Naive thymus-derived CD8-positive, alpha-beta T cell (primary cell): ENCODE measurements at places on chromosomes 5 and 9. TPM values are rescaled to one million over a fixed set of nuclear protein-coding genes. Genes with fewer than 3 reads are reported as not detected.

DNA sequence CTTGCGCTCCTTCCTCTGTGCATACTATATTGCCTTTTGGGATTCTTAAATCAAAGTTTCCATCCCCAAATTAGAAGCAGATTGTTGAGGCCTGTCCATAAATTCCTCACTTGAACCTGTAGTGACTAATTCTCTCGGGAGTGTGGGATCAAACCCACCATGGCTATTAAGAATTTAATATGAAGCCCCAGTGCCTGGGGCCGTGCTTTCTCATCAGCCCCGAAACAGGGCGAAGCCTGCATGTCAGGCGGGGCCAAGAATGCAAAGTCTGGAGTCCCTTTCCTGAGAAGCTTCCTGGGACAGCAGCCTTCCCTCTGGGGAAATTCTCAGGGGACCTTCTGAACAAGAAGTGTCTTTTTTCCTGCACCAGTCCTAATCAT lies 29.3 kb upstream of the FAT2 start:
- no peaks in the 10 kb centered on the region for H3K36me3 ChIP-seq
- no peak overlapping the region for H3K27ac ChIP-seq
- H3K4me1 ChIP-seq = peaks cover 18% of the 10 kb centered on the region
- DNase-seq = no peak
- no peak overlapping the region for H3K4me3 ChIP-seq

GRCh38 chr5:73135021-73135420 lies 14.6 kb downstream of the TMEM171 start:
- no peak overlapping the region for H3K27ac ChIP-seq
- H3K27me3 ChIP-seq = peaks cover 55% of the 10 kb centered on the region
- no peaks in the 10 kb centered on the region for H3K36me3 ChIP-seq
- peaks cover 4% of the 10 kb centered on the region for H3K4me1 ChIP-seq

DNA sequence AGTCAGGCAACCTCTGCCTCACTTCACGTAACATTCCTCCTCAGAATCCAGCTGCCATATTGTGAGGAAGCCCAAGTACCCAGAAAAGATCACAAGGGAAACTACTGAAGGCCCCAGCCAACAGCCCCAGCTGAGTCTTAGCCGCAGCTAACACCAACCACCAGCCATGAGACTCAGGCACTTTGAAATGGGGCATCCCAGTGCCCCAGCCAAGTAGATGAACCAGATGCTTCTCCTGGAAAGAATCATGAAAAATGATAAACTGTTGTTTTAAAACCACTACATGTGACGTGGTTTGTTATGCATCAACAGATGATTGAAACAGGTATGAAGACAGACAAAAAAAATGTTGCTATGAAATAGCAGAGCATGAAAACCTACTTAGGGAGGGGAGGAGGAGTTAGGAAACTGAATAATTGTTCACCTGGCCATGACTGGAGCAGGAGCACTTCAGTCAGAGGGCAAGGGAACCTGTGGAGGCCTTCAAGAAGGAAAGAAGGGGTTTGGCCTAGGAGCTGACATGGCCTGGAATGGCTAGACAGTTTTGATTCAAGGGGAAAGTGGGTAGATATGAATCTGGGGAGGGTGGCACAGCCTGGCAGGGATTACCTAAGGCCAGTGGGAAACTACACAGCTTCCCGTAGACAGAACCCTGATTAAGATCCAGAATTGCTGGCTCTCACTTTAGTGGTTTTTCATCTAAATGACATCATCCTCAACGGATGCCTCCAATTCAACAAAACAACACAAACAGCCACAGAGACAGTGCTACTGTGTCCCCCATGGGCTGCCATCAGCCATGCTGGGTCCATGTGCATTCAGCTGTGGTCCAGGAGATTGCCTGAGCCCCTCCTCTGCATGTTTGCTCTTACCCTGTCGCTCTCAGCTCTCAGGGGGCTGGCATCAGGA lies 211.6 kb downstream of the SYK start:
- H3K27ac ChIP-seq = no peak overlapping the region
- H3K4me3 ChIP-seq = no peak overlapping the region
- H3K4me1 ChIP-seq = no peaks in the 10 kb centered on the region

GRCh38 chr9:69809304-69809863 lies 11.2 kb upstream of the CFAP95 start:
- H3K27me3 ChIP-seq = no peaks in the 10 kb centered on the region
- H3K4me3 ChIP-seq = no peak overlapping the region
- DNase-seq = peak; percentile 56
- no peak overlapping the region for H3K27ac ChIP-seq

DNA sequence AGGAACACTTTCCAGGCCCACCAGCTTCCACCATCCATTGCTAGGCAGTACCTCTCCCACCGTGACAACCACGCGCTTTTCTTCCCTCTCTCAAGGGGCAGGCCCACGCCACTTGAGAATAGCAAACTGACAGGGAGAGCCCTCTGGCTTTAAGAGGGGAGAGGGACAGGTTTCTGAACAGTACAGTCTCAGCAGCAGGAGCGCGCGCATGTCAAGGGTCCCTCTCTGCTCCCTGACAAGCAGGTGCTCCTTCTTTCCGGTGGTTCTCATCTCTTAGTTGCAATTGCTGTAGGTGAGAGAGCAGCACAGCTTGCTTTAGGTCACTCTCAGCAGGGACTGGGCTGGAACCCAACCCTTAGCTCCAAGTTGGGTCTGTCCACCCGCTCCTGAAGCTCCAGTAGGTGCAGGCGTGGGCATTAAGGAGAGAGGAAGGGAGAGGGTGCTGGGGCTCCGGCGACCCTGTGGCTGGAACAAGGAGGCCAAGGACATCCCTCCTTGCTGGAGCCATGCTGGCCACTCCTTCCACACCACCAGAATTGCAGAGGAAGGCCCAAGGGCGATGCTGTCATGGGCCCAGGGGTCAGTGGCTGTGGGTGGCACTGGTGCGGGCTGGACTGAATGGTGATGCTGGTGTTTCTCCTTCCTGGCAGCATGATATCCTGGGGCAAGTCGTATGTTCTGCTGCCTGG lies 9.0 kb upstream of the PHF2 start:
- H3K27ac ChIP-seq = peak overlapping the region; percentile 96
- peak overlapping the region; percentile 81 for H3K4me3 ChIP-seq
- peaks cover 13% of the 10 kb centered on the region for H3K36me3 ChIP-seq
- H3K27me3 ChIP-seq = no peaks in the 10 kb centered on the region

DNA sequence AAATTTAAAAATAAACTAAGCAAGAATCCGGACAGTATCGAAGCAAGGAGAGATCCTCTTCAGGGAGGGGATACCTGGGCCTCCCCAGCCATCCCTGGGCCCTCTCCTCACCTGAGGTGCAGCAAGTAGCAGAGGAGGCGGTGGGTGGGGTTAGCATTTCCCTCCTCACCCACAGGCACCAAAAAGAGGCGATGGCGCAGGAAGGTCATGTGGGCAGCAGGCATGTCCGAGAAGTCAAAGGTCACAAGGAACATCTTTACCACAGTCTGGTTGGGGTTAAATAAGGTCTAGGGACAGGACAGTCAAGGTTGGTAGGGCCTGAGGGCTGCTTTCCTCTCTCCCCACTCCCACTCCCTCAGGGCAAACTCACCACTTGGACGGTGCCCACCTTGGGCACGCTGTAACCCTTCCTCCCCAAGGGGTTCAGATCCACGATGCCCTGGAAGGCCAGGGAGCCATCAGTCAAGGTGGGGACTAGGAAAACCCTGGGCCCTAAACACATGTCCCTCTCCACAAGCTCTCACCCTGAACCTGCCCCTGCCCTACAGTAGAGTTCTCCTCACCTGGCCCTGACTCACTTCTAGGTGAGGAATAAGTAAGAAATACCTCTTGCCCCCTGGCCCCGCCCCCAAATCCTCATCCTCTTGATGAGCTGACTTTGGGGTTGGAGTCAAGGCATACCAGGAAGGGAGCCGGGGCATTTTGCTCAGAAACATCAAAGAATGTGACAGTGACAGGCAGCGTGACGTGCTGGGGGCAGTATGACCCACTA lies 2.8 kb upstream of the STOML2 start:
- no peaks in the 10 kb centered on the region for H3K36me3 ChIP-seq
- DNase-seq = no peak
- H3K4me1 ChIP-seq = peaks cover 43% of the 10 kb centered on the region
- no peak overlapping the region for H3K27ac ChIP-seq
- H3K4me3 ChIP-seq = no peak overlapping the region

DNA sequence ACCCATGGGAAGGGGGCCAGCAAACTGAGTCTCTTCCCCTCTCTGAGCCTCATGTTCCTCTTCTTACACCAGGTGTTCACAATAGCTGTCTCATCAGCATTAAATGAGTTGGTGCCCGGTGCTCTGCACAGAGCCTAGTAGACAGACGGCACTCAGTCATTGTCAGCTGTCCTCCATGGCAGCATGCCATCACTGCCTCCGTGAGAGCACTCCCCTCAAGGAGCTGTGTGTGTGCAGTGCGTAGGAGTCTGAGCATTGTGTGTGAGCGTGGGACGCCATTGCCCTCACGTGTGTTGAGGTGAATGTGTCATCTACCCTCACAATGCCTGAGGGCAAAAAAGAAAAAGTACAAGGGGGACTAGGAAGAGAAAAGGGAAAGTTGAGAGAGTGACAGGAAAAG lies 536.5 kb downstream of the CDK5RAP2 start:
- no peak overlapping the region for H3K4me3 ChIP-seq
- no peak overlapping the region for H3K27ac ChIP-seq
- peaks cover 3% of the 10 kb centered on the region for H3K27me3 ChIP-seq

DNA sequence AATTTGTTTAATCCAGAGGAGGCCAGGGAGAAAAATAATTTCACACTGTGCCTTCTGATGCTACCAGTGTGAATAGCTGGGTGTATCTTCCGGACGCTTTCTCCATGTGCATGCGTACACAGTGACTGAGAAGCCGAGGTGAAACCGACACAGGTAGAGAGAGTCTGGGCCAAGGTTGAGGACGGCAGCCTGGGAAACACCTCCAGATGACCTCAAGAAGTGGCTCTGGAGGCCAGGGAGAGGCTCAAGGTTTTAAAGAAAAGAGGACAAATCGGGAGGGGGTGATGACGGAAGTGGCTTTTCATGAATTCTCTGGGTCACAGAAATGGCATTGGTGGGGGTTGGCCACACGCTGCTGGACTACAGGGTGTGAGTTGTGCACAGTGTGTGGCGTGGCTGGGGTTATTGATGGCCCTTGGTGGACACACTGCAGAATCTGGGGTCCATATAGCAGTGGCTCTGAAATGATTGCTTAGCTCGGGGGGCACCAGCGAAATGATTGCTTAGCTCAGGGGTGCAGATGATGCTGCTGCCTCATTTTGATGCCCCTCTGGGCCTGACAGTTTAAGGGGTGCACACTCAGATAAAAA lies 34.1 kb upstream of the LRRC14B start:
- H3K4me1 ChIP-seq = peaks cover 1% of the 10 kb centered on the region
- no peak for DNase-seq
- H3K36me3 ChIP-seq = no peaks in the 10 kb centered on the region
- no peak overlapping the region for H3K27ac ChIP-seq

DNA sequence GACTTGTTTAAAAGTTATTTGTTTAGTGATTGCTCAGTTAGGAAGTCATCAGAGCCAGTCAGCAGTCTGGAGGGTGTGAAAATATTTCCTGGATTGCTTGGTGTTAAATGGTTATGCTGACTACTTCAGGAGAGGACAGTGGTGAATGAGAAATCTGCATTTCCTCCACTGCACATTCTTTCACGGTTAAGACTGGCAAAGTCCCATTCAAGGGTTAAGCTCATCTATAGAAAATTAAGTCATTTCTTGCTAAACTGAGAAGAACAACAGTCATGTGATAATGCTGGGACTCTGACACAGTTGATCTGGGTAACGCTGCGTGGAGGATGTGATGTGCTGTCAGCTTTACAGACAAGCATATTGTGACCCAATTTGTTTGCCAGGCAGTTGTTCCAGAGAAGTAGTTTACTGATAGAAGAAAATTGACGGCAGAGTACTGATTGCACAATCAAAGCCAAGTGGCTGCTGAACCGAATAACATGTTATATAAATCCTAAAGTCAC lies 80.4 kb downstream of the GRAMD2B start:
- no peaks in the 10 kb centered on the region for H3K27me3 ChIP-seq
- H3K27ac ChIP-seq = peak overlapping the region; percentile 77
- H3K4me3 ChIP-seq = no peak overlapping the region
- peaks cover 55% of the 10 kb centered on the region for H3K4me1 ChIP-seq

- H3K27me3 ChIP-seq = no peaks in the 10 kb centered on the region
- no peak overlapping the region for H3K4me3 ChIP-seq
- H3K27ac ChIP-seq = no peak overlapping the region
These were observed 736.7 kb upstream of the RIOK2 start for GRCh38 chr5:97919719-97920118.

DNA sequence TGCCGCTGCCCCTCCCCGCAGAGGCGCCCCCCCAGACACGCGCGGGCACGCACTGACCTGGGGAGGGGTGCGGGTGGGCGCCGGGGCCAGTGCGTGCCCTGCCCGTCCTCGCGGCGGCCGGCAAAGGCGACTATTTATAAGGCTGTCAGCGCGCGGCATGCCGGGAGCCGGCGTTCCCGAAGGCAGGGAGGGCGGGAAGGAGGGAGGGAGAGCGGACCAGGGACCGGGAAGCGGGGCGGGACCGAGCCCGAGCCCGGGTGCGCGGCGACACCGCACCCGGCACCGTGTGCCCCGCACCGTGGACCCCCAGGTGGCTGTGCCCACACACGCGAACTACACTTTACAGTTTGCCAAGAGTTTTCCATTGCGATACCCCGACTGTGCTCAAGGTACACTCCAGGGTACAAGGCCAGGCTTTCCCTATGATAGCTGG lies at the start of gene AK1:
TSS of gene AK1 (minus strand) at position 110 of the 433 bp plus-strand sequence. CDS start 3,058 bp downstream, outside the sequence.
- H3K27ac ChIP-seq = peak within 1 kb of the TSS; percentile 61
- no peaks in the 10 kb centered on the region for H3K27me3 ChIP-seq
- H3K36me3 ChIP-seq = no peaks in the 10 kb centered on the region
- peaks cover 9% of the 10 kb centered on the region for H3K4me1 ChIP-seq
- peak within 1 kb of the TSS; percentile 60 for H3K4me3 ChIP-seq

DNA sequence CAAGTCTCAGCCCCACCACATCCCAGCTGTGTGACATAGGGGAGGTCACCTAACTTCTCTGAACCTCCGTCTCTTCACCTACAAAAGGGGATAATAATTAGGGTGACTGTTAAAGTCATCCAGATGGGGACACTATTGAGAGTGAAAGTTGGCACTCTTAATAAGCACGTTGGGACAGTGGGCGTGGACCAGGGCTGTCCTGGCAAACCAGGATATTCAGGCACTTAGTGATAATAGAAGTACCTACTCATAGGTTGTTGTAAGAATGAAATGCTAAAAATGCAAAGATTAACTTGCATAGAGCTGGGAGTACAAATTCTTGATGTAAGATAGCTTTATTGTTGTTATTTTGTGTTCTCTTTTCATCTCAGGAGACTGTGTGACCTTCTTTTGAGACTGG lies 177.9 kb downstream of the MELK start:
- no peak overlapping the region for H3K27ac ChIP-seq
- H3K36me3 ChIP-seq = no peaks in the 10 kb centered on the region
- DNase-seq = no peak
- H3K4me1 ChIP-seq = no peaks in the 10 kb centered on the region
- no peak overlapping the region for H3K4me3 ChIP-seq
- H3K27me3 ChIP-seq = peaks cover 84% of the 10 kb centered on the region

GRCh38 chr9:114641967-114642366 lies 15.6 kb downstream of the TEX53 start:
- no peak for DNase-seq
- no peaks in the 10 kb centered on the region for H3K27me3 ChIP-seq
- peak overlapping the region; percentile 73 for H3K27ac ChIP-seq
- H3K4me1 ChIP-seq = no peaks in the 10 kb centered on the region
- H3K36me3 ChIP-seq = peaks cover 86% of the 10 kb centered on the region

GRCh38 chr9:99762470-99762869 lies 59.2 kb upstream of the NR4A3 start:
- no peaks in the 10 kb centered on the region for H3K36me3 ChIP-seq
- DNase-seq = no peak
- H3K4me3 ChIP-seq = no peak overlapping the region
- no peak overlapping the region for H3K27ac ChIP-seq

Gene PCDHB11
- polyA plus RNA-seq = not detected

Gene MARCHF11
- not detected for polyA plus RNA-seq

Gene RETREG1
- 129 TPM for polyA plus RNA-seq

Gene PCDHGA10
- not detected for polyA plus RNA-seq

Gene PCDHB10
- polyA plus RNA-seq = not detected

Gene SERINC5
- 24.1 TPM for polyA plus RNA-seq
